ENCODE measurements at places on chromosomes 1 and 21. TPM values are rescaled to one million over a fixed set of nuclear protein-coding genes. Genes with fewer than 3 reads are reported as not detected.
A peak's percentile ranks its signal among the peaks of the same experiment; 100 is the strongest.

The KCNJ15 gene
- total RNA-seq = 3.0 TPM

The CTH gene
- total RNA-seq = 1.8 TPM

The IL23R gene
- not detected for total RNA-seq

The RYR2 gene
- not detected for total RNA-seq

The CD84 gene
- not detected for total RNA-seq

The C8B gene
- not detected for total RNA-seq

DNA sequence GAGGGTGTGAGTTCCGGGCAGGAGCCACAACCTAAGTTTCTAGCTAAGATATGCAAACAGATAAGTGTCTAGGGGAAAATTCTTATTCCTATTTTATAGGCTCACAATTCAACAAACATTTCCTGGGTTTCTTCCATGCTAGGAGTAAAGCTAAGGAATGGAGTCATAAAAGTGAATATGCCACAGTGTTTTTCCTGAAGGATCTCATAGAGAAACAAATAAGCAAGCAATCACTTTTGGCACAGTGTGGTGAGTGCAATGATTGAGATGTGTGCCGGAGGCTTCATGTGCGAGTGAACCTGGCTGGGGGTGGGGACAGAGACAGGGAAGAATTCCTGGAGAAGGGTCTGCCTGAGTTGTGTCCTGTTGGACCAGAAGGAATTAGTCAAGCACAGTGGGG, 147.4 kb downstream of the TENT5C start:
- DNase-seq = no peak

DNA sequence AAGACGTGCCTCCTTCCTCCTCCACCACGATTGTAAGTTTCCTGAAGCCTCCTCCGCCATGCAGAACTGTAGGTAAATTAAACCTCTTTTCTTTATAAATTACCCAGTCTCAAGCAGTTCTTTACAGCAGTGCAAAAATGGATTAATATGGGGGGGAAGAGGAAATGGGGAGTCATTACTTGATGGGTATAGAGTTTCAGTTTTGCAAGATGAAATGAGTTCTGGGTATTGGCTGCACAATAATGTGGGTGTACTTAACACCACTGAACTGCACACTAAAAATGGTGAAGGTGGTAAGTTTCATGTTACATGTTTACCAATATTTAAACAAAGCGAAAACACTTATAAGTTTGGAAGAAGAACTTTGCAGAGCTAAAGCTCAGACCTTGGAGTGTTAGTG, 24.3 kb upstream of the DISP1 start:
- DNase-seq = no peak

- no peak for DNase-seq
Observed at GRCh38 chr1:27994060-27994459, 34.3 kb downstream of the XKR8 start.

GRCh38 chr1:194469282-194469681, 1282.9 kb upstream of the B3GALT2 start:
- no peak for DNase-seq

GRCh38 chr1:223029985-223030769, 112.9 kb downstream of the TLR5 start:
- DNase-seq = no peak

- no peak for DNase-seq
Observed at GRCh38 chr1:230280054-230280795, 145.9 kb downstream of the PGBD5 start.

DNA sequence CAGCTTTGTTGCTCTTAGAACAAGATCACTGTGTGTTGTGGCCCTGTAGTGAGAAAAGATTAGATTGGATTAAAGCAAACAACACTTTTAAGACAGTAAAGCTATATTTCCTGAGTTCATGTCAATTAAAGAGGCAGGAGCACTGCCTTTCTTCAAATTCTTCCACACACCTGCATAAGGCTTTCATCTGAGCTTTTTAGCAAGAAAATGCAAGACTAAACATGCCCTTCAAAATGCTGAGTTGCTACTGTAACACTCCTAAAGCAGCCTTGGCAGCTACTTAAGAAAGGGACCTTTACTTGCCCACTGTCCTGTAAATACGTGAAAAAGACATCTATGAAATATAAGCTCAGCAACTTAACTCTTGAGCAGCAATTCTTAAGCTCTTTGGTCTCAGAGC, 11.8 kb downstream of the DPH5 start:
- no peak for DNase-seq

DNA sequence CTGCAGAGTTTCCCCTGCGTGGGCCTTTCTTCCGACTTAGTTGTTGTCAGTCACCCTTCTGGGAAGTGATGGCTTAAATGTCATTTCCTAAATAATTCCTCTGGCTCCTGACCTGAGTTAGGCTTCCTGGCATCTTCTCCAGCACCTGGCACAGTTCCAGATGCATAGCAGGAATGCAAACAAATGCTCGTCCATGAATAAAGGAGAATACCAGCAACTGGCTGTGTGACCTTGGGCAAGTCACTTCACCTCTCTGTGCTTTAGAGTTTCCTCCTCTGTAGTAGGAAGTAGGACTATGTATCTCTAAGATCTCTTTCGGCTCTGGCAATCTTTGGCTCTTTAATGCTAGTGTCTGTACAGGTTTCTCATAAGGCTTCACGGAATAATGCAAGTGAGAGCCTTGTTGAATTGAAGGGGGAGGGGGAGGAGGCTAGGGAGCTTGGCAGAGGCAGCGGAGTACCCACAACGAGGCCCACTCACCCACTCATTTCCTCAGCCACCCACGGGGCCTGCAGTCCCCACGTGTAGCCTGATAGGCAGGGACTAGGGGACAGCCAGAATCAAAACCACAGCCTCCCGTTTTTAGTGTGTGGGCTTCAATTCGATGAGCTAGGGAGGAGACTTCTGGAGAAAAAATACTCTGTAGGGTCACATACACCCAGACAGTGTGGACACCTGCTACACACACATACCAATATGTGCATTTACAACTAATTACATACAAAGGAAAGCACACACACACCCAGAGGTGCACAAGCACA, 48.1 kb downstream of the TENT5C start:
- peak; percentile 33 for DNase-seq

- no peak for DNase-seq
Observed at GRCh38 chr1:28956038-28956464, 41.7 kb downstream of the EPB41 start.

GRCh38 chr1:57686306-57686705, 262.4 kb upstream of the DAB1 start:
- no peak for DNase-seq

DNA sequence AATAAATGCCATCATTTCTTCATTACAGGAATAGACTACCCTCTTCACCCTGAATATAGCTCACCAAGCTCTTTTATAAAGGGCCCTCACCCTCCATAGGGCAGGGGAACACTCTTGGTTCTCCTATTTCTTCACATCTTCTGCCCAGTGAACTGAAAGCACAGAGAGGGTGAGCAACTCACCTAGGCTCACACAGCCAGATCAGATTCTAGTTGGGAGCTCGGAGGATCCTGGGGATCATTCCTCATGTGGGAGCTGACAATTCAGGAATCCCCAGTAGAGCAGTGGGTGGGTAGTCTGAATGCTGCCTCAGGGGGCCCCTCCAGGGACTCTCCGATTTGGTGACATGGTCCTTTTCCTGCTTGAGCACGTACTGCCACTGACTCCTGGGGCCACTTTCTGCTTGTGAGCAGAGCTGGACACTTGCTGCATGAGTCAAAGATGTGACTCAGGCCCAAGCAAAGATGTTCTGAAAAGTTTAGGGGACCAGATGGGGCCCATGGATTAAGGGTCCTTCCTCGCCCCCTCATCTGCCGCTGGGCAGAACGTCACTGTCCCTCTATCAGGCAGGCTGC, 63.7 kb upstream of the WNT4 start:
- no peak for DNase-seq

- DNase-seq = no peak
Observed at GRCh38 chr1:229186373-229187056, 84.4 kb upstream of the RAB4A start.

GRCh38 chr21:39153842-39154241, 29.4 kb downstream of the PSMG1 start:
- DNase-seq = no peak

- no peak for DNase-seq
Observed at GRCh38 chr1:13539683-13540082, 25.9 kb upstream of the LRRC38 start.

DNA sequence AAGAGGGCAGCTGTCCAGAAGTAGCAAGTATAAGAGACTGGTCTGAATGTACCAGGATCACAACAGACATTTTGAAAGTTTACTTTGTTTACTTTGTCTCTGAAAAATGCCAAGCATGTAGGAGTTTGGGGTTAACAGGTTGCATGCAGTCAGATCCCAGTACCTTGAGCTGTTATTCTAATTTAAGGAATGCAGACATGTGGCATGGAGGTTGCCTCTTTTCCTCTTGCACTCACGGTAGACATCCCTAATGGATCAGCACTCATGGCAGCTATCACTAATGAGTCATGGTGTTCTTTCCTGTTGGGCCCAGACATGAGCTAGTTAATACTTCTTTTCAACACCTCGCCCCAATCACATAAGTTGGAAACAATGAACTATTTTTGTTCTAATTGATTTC, 67.3 kb downstream of the GADD45A start:
- DNase-seq = no peak

GRCh38 chr21:26842300-26842699, 2.9 kb downstream of the ADAMTS1 start:
- DNase-seq = no peak

DNA sequence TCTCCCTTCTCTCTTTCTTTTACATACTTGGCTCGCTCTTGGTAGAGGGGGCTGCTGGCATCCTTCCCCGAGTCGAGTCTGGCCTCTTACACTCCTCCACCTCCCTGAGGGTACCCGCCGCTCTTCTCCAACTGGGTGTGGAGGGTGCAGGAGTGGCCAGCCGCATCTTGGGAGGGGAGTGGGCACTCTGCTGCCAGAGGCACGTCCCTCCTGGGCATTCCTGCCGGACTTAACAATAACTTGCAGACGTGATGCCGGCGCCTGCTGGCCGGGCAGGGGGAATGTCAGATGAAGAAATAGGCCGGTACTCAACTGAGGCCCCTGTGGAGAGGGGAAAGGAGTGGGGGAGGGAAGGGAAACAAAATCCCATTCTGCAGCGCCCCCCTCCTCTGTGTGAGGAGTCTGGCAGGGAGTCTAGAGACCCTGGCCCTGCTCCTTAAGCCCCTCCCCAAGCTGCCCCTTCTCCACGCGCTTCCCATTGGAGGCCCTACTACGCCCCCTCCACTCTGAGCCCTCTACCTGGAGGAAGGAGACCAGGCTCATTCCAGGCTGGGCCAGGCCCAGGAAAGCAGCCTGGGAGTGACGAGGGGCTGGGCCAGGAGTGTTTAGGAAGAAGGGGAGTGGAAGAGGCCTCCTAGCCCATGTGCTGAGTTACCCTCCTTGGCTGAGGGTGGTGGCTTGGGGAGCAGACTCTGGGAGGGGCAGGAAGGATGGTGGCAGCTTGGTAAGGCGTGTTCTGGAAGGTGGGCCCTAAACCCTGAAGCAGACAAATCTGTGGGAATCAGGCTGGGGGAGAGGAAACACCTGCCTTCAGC, 1.8 kb downstream of the ATP2B4 start:
- DNase-seq = no peak

DNA sequence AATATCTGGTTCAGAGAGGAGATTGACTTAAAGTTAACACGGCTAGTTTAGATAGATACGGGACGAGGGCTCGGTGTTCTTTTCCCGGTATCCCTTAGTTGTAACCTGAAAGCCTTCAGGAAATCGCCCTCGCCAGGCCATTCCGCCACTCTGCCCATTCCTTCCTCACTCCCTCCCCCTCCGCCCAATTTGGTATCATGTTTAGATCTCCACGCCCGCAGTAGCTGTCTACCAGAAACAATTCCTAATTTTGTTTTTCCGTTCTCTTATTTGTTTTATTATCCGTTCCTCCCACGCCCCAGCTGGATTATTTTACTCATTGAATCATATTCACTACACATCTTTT, 685 bp upstream of the VAMP4 start:
- DNase-seq = no peak

- no peak for DNase-seq
Observed at GRCh38 chr1:79501153-79501552, 494.6 kb upstream of the ADGRL4 start.

GRCh38 chr1:167668108-167668507, 38.1 kb downstream of the RCSD1 start:
- DNase-seq = no peak

- DNase-seq = no peak
Observed at GRCh38 chr1:157626099-157626498, 28.2 kb upstream of the FCRL4 start.

DNA sequence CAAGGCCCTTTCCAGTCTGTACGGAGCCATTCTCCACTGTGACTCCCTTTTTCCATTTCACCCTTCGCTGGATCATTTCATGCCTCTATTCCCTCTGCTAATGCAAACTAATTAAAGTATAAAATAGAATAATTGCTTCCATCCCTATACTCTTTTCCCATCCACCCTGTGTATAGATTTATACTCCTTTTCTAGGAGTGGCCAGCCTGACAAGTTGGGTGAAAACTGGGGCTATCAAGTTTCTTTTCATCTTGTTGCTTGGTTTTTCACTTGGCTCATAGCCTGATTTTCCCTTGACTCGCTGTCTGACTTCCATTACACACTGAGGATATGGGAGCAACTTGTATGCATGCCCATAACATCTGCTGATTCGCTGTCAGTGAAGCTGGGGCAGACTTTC, 107.0 kb downstream of the PLXNA2 start:
- DNase-seq = no peak

DNA sequence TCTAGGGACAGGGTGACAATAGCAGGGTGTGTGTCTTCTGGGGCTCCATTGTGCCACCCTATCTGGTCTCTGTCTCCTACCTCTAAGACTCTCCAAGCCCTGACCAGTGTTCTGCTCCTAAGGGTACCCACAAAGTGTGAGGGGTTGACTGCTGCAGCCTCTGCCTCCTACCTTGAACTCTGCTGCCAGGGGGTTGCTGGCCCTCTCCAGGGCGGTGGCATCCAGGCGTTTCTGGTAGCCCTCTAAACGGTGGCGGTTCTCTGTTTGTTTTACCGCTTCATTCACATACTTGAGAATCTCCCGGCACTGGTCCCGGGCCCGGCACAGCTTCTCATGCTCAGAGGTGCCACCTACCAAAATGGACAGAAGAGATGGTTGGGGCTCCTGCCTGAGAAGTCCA, 24.4 kb downstream of the LRRC71 start:
- DNase-seq = no peak

GRCh38 chr21:15063081-15063813, 1.6 kb downstream of the NRIP1 start:
- DNase-seq = no peak

- peak; percentile 97 for DNase-seq
Observed at GRCh38 chr1:39127513-39127912, 77.0 kb upstream of the MACF1 start.

GRCh38 chr1:202662081-202662480, 48.2 kb downstream of the SYT2 start:
- DNase-seq = no peak

DNA sequence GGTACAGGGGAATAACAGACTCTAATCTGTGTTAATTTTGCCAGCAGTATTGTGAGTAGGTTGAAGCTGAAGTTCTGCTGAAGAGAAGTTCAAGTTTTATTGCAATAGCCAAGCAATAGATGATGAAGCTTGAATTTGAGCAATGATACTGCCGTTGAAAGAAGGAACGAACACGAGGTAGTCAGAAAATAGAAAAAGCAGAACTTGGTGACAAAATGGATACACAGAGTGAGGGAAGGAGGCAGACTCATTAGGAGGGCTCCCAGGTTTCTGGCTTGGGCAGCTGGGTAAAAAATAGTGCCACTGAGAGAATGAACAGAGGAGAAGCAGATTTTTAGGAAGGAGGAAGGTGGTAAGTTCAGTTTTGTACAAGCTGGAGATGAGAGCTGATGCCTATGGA, 22.3 kb upstream of the AGO1 start:
- DNase-seq = no peak

- DNase-seq = no peak
Observed at GRCh38 chr1:34858901-34859445, 576 bp downstream of the SMIM12 start.

Data from glomerular endothelial cell (primary cell).